Stimulated activated CD8-positive, alpha-beta memory T cell treated with anti-CD3 and anti-CD28 coated beads, Interleukin-2, amount 100 ng/mL, for 48 hours (primary cell): ENCODE measurements at places on chromosomes 3 and 15.

DNA sequence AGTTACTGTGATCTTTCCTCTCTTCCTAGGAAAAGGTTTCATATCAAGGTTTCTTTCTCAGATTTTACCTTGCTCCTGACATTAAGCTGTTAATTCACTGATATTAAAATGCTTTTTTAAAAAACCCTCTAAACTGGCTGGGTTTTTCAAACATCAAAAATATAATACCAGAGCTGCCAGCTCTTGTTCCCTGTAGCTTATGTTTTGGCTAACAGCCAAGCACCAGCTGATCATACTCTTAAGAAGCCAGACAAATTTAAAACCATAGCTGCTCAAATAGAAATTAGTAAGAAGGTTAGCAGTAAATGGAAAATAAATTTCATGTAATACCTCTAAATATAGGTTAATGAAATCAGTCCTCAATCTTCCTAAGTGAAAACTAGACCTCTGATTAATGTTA lies 657.5 kb downstream of the GRM7 start:
- no peak for DNase-seq

GRCh38 chr3:50525191-50525910 lies 21.9 kb upstream of the CACNA2D2 start:
- DNase-seq, result no peak

GRCh38 chr3:190234621-190235020 lies 87.6 kb downstream of the CLDN1 start:
- DNase-seq, result no peak

DNA sequence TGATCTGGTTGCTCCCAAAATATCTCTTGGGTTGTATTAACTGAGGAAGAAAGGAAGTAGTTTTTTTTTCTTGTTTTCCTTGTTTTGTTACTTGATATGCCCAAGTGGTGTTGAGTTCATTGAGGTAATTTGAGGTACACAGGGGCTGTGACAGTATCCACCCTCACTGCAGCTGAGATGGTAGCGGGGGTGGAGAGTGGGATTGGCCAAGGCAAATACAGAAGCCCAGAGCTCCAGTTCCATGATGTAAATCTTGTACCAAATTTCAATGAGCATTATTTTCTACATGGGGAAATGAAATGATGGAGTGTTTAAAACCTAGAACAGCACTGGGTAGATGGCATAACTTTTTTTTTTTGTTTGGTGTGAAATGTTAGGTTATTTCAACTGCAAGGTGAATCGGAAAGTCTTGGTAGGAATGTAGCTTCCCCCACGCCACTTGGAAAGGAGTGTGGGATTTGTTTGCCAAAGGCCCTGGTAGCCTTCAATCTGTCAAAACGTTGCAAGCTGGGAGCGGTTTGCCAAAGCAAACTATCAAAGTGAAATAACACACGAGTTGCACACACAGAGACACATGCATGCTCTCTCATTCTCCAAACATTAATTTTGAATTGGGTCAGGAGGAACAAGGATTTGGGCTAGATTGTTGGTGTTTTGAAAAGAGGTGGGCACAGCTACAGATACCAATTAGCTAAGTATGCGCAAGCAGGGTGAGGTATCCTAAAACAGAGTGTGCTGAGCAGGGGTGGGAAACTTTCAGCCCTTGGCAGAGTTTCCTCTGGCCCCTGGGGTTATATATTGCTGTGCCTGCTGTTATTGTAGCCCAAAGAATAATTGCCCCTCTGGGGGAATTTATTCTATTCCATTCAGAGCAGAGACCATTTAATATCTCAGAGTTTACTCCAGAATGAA lies 34.6 kb downstream of the THSD4 start:
- DNase-seq, result no peak

- DNase-seq, result no peak
These were observed 103.5 kb downstream of the MITF start for GRCh38 chr3:69842789-69843188.

DNA sequence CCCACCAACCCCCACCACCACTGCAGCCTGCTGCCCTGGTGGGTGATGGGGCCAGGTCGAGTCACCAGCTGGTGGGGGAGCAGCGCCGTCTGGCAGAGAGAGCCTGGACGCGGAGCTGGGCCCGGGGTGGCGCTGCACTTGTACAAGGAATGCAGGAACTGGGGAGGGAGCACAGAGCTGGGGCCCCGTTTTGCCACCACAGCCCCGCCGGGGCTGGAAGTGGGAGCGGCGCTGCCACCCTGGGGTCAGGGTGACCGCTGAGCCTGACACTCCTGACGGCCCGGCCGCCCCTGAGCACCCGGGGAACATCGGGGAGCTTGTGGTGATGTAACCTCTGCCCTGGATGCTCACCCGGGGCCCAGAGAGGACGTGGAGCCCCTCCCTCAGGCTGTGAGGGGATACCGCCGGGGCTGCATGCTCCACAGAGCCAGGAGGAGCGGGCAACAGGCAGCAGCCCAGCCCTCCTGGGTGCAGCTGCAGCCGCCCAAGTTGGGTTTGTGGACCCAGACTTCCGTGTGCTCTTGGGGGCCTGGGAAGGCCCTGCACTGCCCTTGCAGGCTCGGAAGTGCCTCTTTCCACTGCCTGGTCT lies 32.6 kb upstream of the IREB2 start:
- DNase-seq, result no peak

DNA sequence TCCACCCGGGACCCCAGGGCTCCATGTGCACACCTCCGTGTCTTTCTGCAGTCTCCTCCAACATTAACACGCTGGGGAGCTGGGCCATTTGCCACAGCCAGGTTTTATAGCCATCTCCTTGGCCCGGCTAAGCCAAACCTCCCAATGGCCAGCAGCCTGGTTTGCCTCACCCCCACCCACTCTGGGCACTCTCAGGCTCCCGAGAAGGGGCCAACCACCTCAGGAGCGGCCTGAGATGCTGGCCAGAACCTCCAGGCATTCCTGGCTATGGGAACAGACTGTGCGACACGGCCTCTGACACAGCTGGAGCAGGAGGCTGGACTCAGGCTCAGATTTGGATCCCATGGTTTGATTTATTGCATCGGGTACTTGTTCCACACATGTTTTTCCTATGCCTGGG lies 289.7 kb downstream of the RPLP1 start:
- DNase-seq, result no peak

GRCh38 chr3:54262946-54263345 lies 140.6 kb downstream of the CACNA2D3 start:
- no peak for DNase-seq

DNA sequence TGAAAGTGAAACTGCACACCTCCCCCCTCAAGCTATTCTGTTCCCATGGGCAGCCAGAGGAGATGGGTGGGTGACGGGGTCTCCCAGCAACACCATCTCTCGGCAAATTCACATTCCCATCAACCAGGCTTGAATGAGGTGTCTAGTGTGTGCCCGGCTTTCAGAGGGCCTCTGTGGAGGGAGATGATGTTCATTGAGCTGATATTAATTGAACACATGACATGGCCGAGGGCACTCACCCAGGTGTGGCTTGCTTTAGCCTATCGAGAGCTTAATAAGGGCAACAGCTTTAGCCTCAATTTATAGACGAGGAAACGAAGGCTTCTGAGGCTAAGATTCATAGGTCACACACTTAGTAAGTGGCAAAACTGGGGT lies 288.0 kb downstream of the UACA start:
- no peak for DNase-seq

GRCh38 chr15:64519897-64520296 lies 59.5 kb downstream of the ZNF609 start:
- no peak for DNase-seq

GRCh38 chr3:197854596-197855343 lies 63.7 kb downstream of the LRCH3 start:
- no peak for DNase-seq

- DNase-seq, result no peak
These were observed 100.6 kb upstream of the PLAAT1 start for GRCh38 chr3:193140381-193140780.

DNA sequence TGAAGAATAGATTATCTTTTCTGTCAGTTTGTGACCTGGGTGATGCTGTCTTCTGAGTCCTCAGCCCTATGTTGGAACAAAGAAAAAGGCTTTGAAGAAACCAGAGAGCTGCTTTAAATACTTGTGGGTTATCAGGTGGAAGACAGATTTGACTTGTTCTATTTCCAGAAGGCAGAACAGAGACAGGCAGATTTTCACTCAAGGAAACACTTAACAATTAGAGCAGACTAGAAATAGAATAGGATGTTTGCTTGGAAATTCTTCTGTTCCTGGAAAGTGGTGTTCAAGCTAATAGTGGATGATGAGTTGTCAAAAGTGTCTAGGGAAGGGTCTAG lies 219.4 kb downstream of the UBE2E2 start:
- DNase-seq, result no peak

- DNase-seq, result no peak
These were observed 60.4 kb upstream of the SLITRK3 start for GRCh38 chr3:165256554-165257065.

DNA sequence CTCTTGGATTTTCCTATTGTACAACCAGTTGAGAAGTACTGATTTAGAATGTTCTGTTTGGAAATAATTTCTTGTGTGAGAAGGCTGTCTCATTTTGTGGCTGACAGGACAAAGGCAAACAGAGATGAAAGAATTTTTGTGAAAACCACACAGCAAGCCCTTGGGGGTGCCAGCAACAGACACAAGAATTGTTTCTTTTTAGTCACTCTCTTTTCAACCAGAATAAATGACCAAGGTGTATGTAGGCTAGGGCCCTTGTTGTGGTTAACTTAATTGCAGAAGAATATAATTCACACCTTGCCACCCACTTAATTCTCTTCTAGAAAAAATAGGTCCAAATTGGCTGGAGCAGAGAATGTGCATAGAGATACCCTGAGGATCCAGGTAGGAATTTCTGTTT lies 329.4 kb upstream of the TBC1D5 start:
- DNase-seq, result no peak

GRCh38 chr3:151197981-151198767 lies 4.8 kb downstream of the GPR171 start:
- DNase-seq, result no peak

- DNase-seq, result no peak
These were observed 20.6 kb upstream of the SLC4A7 start for GRCh38 chr3:27504749-27505148.

DNA sequence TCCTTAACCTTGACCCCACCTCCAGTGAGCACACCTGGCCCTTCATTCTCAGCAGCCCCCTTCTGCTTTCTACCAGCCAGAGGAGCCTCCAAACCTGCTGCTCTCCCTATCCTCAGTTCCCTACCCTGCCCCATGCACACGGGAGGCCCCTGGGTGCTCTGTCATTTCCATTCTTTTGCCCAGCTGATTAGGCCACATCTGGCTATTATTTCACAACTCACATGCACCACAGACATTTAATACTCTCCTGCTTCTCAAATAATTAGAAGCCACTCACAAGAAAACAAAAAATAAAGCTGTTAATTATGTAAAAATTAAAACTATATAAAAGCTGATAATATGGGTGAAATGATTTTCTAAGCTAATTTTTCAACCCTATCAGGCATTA lies 50.7 kb downstream of the MYLK start:
- DNase-seq, result no peak

GRCh38 chr3:20396335-20396734 lies 210.3 kb upstream of the SGO1 start:
- no peak for DNase-seq

DNA sequence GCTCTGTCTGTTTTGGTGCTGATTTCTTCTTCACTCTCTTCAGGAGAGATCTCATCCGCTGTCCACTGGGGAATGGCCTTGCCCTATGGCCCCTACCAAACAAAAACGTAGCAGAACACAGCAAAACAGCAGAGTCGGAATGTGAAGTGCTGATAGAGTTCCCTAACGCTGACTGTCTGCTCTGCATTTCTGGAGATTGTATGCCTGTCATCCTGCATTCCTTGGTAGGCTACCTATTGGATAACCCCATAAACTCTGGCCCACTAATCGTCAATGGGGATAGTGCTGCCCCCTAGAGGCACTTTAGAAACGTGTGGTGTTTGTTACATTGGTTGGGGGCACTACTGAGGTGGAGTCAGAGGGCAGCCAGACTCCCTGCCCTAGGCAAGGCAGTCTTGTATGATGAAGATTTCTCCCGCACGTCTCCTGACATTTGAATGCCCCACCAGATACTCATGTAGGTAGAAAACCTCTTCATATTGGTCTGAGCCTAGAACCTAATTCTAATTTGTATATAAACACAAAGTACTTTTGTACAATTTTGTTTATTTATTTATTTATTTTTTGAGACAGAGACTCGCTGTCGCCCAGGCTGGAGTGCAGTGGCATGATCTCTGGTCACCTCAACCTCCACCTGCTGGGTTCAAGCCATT lies 15.6 kb upstream of the MAGEF1 start:
- DNase-seq, result no peak

DNA sequence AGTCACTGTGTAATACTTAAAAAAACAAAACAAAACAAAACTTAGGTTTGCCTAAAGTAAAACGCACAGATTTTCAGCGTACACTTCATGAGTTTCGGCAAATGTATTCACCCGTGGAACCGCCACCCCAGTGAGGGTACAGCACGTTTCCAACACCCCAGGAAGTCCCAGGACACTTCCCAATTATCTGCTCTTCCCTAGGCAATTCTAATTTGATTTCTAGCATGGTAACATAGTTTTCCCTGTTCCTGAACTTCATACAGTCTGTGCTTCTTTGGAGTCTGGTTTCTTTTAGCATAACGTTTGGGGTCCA lies 497 bp upstream of the CLASP2 start:
- no peak for DNase-seq

GRCh38 chr3:42638339-42638842 lies 15.1 kb upstream of the ZBTB47 start:
- DNase-seq, result no peak

- DNase-seq, result no peak
These were observed 789.9 kb downstream of the IGSF11 start for GRCh38 chr3:118244761-118245160.

- DNase-seq, result no peak
These were observed 45.6 kb downstream of the CHST2 start for GRCh38 chr3:143165211-143165610.

DNA sequence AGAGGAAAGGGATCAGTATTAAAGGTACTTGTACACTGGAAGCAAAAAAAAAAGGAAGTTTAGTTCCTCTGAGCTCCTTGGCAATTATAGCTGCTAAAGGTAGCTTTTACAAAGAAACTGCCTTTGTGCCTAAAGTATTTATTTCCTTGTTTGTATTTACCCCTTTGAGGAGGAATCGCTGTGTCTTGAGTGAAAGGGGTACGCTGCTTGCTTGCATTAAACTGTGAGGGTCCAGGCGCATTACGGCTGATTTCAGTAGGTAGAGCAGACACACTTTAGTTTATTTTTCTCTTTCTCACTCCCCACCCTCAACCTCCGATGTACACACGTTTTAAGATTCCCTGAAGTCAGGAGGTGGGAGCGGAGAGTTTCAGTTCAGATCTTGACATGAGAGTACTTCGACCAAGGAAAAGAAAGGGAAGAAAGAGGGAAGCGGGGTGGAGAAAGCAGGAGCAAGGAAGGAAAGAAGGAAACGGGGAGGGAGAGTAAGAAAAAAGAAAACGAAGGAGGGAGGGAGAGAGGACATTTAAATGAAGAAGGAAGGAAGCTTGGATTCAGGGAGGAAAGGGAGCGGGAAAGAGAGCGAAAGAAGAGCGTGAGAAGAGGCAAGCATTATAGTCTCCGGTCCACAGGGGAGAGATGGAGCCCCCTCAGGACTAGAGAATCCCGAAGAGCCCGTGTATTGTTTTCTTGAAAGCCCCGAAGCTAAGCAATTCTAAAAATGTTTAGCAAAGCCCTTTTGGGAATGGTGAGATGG lies 1.2 kb upstream of the MME start:
- no peak for DNase-seq

GRCh38 chr15:74725225-74725774 lies at the start of gene CYP1A1:
Gene CYP1A1, minus strand, starts transcription at chr15:74725528. Its CDS starts 2,431 bp downstream, at chr15:74723097.
- peak; percentile 10 for DNase-seq
